Omental fat pad (tissue), 4 donors: ENCODE measurements at places on chromosomes 2 and 18.

- DNase-seq: no peak
Measured at GRCh38 chr18:3454365-3455089, 4.6 kb downstream of the TGIF1 start.

- no peak for DNase-seq
Measured at GRCh38 chr18:9283791-9284190, 50.8 kb upstream of the TWSG1 start.

DNA sequence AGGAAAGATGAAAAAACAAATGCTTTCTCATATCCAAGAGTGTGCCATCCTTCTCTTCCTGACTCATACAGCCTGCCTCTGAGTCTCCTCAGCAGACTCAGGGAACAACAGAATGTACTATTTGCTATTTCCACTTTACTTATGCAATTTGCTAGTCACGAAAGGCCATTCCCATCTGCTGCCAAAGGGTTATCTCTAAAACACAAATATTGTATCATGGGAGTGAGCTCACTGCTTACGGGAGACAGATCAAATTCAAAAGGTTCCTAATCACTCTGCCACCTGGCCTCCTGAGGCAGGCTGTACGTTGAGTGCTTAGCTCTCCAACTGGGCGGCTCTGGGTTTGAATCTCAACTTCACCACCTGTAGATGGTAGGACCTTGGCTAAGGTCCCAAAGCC lies 92.0 kb downstream of the GAREM1 start:
- DNase-seq: no peak

DNA sequence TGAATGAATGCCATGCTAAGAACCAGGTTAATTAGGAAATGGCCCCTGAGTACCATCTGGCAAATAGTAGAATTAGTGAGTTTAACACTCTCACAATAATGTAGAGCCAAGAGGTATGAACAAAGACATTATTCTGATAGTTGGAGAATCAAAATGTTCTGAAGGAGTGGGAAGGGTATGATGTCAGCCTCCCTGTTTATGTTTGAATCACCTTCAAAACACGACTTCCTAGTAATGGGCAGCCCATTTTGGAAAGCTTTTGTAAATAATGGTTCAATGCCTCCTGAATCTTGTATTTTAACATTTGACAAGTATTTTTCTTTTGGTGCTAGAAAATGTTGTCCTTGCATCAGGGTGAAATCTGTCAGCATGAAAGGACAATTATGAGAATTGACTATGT lies 108.3 kb downstream of the DSEL start:
- no peak for DNase-seq

DNA sequence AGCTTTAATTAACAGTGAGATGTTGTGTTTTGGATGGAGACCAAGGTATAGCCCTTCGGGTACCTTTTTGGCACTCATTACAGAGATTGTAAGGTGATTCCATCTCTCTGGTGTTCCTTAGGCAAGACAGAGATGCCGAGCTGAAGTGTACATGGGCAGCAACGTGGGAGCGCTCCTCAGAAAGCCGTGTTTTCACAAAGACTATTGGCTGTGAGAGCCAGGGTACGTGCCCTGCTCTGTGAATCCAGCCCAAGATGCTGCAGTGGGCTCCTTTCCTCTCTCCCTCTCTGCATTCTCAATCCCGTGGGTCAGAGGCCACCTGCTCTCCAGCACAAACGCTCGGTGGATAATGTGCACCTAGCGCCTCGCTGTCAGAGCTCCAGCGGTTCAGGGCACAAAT lies 203.0 kb upstream of the EPHA4 start:
- no peak for DNase-seq

- DNase-seq: no peak
Measured at GRCh38 chr18:52537261-52537660, 197.3 kb downstream of the DCC start.

DNA sequence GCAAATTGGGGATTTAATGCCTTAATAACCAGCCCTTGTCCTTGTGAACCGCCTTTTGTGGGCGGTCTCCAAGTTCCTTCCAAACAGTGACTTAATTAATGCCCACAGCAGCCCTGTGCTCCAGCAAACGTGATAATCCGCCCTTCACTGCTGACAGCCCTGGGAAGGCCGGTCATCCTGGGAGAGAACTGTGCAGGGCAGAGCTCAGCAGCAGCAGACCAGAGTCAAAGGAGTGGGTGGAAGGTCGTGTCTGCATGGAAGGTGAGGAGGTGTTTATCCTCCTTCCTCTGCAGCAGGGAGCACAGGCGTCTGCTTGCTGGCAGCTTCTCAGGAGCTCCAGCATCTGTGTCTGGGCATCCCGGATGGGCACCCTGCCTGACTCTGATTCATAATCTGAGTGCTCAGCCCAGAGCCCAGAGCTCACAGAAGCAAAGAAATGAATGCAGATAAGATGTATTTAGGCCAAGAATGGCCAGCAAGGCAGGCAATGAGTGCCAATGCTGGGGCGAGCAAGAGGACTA lies 270.0 kb upstream of the PXDN start:
- no peak for DNase-seq
